ENCODE measurements at places on chromosomes 6 and 20.

DNA sequence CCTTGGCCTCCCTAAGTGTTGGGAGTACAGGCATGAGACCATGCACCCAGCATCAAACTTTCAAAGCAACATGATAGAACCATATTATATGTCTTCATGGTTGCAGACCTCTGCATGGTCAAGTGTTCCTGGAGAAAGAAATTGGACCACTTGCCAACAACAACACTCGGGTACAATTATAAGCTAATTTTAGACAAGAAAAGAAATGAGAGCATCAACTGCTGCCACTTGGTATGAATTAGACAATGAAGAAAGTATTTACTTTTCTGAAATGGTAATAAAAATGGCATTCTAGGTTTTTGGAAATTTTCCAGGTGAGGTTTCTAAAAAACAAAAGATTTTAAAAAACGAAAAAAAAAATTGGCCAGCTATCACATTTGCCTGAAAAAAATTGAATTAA is 7.7 kb upstream of the PM20D2 start:
- DNase-seq = no peak

DNA sequence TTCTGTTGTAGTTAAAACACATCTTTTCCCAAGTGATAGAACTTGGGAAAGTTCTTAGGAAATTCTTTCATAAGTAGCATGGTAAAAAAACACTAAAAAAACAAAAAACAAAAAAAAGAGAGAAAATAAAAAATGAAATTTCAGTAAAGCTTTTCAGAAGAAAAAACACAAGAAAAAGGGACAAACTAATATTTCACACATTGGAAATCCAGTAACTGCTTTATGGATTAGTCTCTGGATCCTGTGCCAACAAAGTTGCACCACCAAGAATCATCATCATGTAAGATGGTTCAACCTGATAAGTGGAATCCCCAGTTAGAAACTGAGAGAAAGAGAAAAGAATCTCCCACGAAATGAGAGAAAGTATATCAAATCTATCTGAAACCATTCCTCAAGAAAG is 144.2 kb downstream of the GMDS start:
- no peak for DNase-seq

GRCh38 chr6:154508573-154509375 is 1.7 kb downstream of the CNKSR3 start:
- DNase-seq = no peak

- no peak for DNase-seq
These were observed 74.7 kb downstream of the SOBP start for GRCh38 chr6:107564589-107564951.

- DNase-seq = no peak
These were observed 164.0 kb downstream of the PDE7B start for GRCh38 chr6:136015531-136015930.

GRCh38 chr6:139027620-139028182 is 844 bp upstream of the ABRACL start:
- no peak for DNase-seq

- DNase-seq = no peak
These were observed 151.9 kb downstream of the CDKAL1 start for GRCh38 chr6:20686142-20686541.

DNA sequence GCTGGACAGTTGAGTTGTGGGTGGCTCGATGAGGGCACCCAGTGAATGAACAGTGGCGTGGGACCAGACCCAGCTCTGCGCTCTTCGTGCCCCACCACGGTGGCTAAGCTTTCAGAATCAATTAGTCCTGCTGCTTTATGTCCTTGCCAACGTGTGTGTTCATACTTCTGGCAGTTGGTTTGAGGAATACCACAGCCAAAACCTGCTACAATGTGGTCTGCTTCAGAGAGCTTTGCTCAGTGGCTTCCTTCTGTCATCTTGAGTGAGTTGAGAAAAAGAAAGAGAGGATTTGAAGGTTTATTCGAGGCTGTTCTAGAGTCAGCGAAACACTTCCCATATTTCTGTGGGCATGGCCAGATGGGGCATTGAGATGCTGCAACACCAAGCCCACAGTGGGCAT is 39.5 kb upstream of the SLC22A2 start:
- DNase-seq = no peak

DNA sequence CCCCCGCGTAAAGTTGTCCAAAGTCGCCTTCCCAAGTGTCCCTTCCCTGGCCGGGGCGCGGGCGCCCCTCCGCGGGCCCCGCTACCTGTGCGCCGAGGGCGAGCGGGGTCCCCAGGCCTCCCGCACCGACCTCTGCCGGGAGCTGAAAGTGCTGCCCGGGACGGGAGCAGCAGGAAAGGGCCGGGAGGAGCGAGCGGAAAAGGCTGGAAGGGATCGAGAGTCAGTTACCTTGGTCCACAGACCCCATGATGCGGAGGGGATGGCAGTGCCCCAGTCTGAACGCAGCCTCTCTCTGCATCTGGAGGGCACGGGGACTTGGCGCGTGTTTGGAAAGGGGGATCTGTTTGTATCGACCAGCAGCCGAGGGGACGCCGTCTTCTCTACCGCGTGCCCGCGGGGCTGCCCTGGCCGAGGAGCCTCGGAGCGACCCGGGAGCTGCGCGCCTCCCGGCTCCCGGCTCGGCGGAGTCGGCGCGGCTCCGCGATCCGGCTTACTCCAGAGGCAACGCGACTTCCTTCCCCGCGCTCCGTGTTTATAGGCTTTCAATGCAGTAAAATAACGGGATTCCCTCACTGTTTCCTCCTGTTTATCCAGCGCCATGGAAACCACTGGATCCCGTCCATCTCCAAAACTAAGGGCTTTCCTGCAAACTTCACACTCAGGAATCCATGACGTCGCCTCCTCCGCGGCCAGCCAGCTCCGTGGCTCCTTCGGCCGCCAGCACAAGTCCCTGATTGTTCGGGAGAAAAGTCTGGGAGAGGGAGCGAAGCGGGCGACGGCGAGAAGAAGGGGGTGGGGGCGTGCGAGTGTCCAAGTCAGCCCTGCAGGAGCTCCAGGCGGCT is 20.0 kb upstream of the NFATC2 start:
- no peak for DNase-seq

- DNase-seq = no peak
These were observed at the start of gene FAM83C for GRCh38 chr20:35291654-35292503. Gene FAM83C (minus strand): TSS chr20:35292425. CDS start chr20:35292304, 121 bp downstream.

DNA sequence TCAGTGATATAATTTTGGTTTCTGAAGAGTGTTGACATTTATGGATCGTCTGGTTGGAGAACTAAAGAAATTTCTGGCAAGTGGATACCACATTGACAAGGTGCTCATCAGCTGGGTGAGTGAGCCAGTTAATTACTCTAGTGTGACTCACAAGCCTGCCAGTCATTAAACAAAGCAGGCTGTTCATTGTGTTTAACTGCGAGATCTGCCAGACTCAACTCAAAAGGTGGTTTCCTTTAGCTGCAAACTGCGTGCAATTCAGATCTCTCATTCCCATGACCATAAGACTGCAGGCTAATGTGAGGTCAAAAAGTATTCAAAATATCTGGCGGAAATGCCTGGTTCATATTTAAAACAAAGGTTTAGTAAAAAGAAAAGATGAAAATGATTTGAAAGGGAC is 32.5 kb upstream of the IYD start:
- no peak for DNase-seq

DNA sequence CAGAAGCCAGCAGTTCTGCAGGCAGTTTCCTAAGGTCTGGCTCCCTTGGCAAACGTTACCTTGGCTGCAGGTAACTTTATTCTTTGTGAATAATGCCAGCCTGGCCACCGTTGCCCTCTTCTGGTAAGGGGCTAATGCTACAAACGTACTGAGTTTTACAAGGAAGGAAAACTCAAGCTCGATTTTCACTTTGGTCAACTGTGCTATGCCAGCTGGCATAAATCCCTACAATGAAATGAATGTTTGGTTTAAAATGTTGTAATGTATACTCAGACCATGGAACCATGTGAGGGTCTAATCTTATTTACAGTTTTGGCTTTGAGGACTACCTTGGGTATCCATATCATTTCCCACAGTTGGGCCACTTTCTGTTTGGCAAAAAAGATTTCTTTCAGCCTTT is 101.4 kb downstream of the SLX4IP start:
- no peak for DNase-seq

DNA sequence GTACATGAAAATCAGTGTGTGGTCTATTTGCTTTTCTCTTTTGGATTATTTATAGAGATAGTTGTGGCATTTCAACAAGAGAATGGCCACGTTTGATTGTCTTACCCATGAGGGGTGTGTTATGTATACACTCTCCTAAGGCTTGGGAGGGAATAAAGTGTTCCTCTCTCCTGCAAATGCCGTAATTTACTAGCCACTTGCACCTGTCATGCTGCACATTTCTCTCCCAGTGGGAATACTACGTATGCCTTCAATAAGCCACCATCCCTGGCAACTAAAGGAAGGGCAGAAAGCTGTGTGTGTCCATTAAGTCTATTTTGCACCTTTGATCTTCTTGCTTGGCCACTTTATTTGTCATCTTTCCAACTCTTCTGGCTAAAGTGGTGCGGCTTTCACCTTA is 541.2 kb downstream of the QKI start:
- no peak for DNase-seq

- DNase-seq = no peak
These were observed 46.7 kb downstream of the TIAM2 start for GRCh38 chr6:155041741-155042279.

DNA sequence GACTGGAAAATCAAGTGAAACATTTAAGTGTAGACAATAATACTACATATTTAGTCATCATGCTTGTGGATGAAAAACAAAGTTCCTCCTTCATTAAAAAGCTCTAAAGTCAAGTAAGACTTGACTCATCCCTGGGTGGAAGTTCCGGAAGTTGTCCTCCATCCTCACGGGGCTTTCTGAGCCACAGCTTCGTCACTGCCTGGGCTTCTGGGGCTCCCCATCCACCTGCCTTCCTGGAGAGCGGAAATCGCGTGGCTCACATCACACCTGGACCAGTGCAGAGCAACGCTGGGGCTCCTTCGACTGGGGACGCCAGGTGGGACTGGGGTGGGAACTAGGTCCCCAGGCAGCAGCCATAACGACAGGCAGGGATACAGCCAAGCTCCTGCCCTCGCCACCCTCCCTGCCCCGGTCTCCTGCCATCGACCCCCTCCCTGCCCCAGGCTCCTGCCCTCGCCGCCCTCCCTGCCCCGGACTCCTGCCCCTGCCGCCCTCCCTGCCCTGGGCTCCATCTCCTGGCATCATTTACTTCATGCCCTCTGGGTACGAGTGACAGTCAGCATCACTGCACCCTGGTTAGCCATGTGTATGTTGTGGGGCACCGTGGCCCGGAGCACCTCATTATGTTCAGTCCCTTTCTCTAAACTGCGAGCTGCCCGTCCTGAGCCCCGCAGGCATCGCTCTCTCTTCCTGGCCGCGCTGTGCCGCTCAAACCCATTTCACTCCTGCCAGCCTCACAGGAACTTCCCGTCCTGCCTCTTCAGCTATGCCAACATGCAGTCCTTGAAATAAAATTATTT is 12.9 kb downstream of the THBS2 start:
- DNase-seq = no peak

DNA sequence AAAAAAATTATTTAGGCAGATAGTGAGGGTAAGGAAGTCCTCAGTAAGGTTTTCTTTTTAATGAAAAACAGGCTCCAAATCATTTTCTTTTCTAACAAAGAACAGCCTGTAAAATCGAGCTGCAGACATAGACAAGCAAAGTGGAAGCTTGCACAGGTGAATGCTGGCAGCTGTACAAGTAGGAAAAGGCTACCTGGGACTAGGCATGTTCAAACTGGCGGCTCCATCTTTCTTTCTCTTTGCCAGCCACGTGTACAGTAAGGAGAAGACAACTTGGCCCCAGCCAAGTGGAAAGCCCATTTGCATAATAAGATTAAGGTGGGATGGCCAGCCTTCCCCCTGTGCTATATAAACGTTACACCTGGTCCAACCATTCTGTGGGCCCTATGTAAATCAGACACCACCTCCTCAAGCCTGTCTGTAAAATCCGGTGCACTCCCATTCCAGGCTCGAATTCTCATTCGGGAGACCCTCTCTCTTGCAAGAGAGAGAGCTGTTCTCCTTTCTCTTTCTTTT is 27.0 kb upstream of the SLC2A12 start:
- DNase-seq = no peak

DNA sequence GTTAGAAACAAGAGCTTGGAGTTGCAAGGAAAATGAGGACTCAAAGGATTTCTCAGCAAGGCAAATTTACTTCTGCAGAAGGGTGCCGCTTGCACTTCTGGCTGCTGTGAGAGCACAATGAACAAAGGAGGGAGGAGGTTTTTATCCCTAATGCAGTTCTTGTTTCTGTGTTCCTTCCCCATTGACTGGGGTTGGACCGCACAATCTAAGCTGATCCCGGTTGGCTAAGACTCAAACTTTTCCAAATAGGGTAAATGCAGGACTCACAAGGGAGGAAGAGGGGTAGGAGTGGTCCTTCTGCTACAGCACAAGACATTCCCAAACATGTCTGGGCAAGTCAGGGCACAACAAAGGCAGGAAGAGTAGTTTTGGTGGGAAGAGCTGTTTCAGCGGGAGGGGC is 249.6 kb upstream of the MOCS1 start:
- no peak for DNase-seq

DNA sequence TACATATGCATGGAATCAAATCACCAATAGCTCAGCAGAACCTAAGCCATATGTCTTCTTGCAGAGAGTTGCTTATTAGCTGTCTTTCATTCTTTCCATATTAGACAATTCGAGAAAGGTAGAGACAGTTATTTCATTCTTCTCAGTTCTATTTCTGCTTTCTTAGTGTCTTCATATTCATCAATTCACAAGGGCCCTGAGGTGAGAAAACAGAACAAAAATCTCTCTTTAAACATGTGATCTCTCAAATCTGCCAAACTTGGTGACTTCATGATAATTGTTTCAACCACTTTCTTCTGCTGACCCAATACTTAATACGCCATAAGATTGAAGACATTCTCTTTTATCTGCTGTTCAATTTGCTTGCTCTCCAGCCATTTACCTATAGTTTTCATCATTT is 229.7 kb upstream of the MARCKS start:
- no peak for DNase-seq

DNA sequence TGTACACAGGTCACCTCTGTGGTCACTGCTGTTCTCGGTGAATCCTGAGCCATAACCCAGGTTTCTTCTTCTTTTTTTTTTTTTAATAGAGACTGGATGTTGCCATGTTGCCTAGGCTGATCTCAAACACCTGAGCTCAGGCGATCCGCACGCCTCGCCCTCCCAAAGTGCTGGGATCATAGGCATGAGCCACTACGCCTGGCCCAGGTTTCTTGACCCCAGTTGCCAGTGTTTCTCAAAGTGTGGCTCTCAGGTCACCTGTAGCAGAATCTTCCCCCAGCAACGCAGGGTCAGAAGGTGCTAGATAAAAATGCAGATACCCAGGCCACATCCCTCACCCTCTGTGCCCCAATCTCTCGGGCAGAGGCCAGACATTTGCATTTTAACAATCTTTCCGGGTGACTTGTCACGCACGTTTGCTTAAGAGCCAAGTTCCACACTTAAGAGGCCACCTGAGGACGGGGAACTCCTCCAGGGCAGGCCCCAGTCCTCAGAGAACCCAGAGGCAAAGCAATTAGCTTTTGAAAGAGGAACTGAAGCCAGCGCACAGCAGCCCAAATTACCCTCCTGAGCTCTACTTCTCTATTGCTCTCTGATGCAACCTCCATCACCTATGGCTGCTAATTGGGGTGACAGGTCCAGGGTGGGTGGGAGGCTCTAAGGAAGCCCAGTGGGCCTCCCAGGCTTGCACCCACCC is 81.8 kb downstream of the NFATC2 start:
- no peak for DNase-seq
